AG09309 (cell line): ENCODE measurements at places on chromosomes 6 and 20.

- no peak for DNase-seq
Observed at GRCh38 chr6:51533962-51534361, 553.5 kb downstream of the PKHD1 start.

DNA sequence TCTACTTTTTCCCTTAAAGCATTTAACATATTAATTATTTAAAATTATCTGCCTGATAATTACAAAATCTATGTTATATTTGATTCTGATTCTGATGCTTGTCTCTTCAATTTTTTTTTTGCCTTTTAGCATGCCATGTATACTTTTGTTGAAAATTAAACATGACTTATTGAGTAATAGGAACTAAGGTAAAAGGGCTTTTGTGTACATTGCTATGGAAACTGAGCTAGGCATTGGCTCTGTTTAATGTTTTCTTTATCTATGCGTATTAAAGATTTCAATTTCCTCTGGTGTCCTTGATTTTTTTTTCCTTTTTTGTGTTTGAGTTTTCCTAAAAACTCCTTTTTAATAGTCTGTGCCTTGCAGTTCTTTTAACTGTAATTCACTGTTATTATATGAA is 805.2 kb downstream of the DHX35 start:
- no peak for DNase-seq

DNA sequence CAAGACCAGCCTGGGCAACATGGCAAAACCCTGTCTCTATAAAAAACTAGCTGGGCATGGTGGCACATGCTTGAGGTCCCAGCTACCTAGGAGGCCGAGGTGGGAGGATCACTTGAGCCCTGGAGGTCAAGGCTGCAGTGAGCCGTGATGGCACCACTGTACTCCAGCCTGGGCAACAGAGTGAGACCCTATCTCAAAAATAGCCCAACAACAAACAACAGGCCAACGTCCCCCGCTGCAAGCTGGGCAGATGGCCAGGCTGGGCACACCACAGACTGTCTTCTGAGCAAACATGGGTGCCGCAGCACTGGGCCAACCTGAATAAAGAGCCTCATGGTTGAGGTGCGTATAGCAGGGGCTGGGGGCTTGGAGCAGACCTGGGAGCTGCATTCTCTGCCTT is 46.6 kb upstream of the SRF start:
- DNase-seq = no peak

- DNase-seq = no peak
Observed at GRCh38 chr6:498795-499231, 107.3 kb downstream of the IRF4 start.

DNA sequence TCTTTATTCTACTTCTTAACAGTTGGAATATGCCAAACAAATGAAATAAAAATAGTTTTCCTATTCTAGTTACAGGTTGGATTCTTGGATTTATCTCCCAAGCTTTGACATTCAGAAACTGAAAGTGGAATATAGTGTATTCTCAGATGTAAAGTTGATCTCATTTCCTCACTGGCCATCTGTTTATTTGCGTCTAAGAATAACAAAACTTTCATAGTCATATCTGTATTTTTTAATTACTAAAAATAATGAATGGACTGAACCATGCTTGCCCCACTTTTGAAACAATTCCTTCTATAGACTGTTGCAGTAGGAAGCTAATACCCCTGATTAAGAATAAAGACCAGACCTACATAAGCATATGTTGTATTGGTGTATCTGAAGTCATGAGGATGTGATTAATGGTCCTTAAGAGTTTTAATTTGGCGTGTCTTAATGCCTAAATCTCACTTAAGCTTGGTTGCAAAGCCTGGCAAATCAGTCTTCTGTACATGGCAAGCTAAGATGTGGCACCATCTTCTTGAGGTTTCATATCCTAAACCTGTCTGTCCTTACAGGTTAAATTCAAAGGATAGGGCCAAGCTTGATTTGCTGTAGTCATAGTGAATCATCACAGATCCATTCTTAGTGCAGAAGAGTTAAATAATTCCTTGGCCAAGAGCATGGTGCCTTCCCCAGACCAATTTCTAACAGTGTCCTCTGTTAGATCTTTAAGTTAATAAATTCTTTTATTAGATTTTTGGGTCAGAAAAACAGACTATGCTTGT is 58.9 kb downstream of the FOXO3 start:
- DNase-seq = no peak

GRCh38 chr20:37349517-37350491 is 3.9 kb downstream of the SRC start:
- DNase-seq = no peak

DNA sequence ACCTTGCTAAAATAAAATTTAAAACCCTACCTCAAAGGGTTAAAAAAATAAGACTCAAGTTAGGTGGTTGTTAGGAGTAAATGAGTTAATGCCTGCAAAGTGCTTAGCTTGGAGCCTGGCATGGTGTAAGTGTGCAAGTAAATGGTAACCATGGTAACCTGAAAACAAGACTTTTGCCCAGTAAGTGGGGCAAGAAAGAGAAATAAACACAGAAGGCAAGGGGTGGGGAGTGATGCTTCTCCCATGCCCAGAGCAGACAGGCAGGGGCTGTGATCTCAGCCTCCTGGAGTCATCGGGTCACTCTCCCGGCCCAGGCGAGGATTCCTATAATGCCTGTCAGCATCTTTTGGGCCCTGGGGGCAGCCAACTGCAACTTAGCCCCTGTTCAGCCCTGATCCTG is 59.2 kb upstream of the SLC32A1 start:
- no peak for DNase-seq

DNA sequence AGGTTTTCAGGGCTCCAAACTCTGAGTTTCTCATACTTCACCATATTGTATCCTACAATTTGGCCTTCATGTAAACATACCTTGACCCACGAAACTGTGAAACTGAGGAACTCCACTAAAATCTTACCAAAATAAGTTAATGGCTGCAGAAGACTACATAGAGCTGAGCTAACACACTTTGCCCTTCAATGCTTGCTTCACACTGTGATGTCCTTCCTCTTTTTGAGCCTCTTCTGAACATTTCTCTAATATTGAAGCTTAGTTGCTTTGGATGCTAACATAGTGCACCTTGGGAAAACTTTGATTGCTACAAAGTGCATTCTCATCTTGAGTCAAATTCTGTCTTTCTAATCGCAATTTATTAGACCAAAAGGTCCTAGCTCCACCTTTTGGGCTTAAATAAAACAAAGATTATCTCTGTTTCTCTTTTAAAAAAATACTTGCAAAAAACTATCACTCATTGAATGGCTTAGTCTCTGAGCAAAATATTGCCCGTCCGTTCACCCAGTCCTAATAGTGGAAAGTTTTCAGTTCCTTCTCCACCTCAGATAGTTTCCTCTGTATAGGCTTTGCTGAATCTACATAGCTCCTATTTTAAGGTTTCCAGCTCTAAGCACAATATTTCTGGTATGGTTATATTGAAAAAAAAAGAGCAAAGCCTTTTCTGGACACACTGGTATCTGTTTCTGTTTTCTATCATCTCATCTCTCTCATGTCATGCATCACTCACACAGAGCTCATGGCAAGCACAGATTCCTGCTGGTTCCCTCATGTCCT is 494.6 kb downstream of the RFPL4B start:
- no peak for DNase-seq

- peak; percentile 96 for DNase-seq
Observed at GRCh38 chr6:7974938-7975763, 64.6 kb upstream of the TXNDC5 start.

- DNase-seq = no peak
Observed at GRCh38 chr6:104788400-104788799, 71.3 kb downstream of the HACE1 start.

- DNase-seq = peak; percentile 38
Observed at GRCh38 chr6:41602864-41603608, 35.2 kb upstream of the MDFI start.

DNA sequence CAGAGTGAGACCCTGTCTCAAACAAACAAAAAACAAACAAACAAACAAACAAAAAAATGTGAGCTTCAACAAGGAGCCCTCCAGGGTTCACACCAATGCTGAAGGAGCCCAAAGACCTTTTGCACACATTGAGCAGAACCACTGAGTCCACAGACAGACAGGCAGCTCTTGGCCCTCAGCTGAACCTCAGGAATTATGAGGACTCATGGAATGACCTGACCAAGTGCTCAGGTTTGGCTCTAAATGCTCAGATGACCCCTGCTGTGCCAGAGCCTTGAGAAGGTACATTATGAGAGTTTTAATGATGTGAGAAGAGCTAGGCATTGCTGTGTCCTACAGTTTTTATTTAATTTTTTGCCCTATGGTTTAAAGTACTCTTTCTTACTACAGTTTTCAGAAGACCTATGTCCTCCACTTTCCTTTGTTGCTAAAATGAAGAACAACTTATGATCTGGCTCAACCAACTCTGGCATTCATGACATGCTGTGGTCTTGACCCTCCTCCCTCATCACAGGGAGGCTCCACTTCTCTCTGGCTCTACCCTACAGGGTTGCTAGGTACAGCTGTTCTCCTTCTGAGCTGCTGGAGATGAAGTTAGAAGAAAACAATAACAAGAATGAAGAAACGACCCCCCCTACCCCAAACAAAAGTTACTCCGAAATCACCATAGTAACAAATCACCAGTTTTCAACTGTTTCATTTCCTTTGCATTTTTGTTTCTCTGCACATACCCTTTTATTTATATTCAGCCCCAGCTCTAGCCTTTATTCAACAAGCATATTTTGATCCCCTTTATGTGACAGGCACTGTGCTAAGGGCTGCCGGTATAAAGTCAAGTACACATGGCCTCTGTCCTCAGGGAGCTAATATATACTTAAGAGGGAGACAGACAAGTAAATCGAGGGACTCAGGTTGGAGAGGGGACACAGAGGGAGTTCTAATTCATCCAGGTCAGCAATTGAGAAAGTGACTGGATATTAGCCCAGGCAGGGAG is 128.7 kb upstream of the TRAF3IP2 start:
- DNase-seq = no peak

DNA sequence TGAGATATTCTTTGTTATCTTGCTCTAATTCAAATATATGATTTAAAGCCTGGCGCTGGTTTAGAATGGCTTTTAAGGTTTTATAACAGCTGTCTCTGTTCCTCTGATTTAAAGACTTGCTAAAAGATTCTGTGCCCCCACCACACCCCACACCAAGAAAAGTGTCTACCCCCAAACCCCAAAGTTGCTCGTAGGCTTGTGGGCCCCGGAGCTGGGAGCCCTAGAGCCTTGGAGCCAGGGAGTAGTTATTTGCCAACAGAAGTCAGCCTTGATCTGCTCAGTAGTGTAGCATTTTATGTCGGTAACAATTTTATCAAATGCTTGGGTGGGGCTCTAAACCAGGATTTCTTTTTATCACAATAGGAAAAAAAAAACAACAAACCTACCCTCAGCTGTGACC is 105.2 kb upstream of the TRAF3IP2 start:
- no peak for DNase-seq

- peak; percentile 44 for DNase-seq
Observed at GRCh38 chr6:73285674-73286283, 22.8 kb upstream of the KHDC1 start.

DNA sequence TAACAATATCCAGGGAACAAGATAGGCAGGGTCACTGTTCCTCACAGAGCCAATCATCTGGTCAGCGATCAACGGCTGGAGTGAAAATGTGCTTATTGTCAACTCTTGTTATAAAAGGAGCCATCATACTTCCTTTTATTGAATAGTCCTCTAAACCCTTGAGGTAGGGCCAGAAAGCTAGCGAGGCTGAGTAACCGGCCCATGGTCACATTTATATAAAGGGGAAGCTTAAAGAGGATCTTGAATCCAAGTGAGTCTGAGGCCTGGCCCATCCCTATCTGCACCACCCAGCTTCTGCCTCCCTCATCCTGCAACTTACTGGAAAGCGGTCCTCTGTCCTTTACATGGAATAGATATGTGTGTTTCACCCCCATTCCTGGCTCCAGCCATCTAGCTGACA is 9.5 kb downstream of the PHACTR3 start:
- DNase-seq = no peak

DNA sequence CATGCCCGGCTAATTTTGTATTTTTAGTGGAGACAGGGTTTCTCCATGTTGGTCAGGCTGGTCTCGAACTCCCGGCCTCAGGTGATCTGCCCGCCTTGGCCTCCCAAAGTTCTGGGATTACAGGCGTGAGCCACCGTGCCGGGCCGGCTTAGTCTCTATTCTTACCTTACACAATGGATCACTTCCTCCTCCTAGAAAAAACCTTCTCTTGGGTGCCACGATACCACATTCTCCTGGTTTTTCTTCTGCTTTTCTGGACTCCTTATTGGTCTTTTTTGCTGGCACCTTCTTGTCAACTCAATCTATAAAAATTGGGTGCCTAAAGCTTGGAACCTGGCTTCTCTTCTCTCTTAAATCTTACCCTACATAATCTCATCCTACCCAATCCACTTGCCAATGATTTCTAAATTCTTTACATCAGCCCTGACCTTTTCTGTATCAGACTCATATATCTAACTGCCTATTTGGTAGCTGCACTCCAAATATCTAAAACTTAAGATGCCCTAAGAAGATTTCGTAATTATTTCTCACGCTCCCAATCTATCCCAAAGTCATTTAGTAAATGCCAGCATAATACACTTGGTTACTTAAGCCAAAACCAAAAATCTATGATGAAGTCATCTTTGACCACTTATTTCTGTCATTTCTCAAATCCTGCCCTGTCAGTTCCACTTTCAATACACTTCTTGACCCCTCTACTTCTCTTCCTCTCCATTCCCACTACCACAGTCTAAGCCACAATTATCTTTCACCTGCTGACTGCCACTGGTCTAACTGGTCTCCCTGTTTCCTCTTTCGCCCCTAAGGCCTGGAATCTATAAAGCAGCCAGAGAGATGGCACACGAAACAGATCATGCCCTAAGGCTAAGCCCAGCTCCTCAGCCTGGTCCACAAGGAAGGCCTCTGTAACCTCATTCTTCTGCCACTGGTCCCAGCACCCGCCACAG is 43.2 kb downstream of the ELMO2 start:
- no peak for DNase-seq

DNA sequence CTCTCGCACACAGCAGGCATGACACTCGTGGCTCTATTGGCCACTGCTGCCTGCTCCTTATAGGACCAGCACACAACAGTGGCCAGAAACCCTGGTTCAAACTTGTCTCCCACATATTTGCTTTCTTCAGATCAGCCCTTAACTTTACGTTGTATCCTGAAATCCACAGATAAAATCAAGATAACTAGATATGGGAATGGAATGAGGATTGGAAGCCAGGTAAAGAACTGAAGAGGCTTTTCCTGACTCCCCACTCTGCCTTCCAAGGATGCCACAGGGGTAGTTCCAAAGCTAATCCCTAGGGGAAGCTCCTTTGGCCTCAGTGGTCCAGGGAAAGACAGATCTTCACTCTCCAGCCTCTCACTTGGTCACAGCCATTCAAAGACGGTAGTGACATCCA is 86.5 kb downstream of the INSM1 start:
- no peak for DNase-seq

DNA sequence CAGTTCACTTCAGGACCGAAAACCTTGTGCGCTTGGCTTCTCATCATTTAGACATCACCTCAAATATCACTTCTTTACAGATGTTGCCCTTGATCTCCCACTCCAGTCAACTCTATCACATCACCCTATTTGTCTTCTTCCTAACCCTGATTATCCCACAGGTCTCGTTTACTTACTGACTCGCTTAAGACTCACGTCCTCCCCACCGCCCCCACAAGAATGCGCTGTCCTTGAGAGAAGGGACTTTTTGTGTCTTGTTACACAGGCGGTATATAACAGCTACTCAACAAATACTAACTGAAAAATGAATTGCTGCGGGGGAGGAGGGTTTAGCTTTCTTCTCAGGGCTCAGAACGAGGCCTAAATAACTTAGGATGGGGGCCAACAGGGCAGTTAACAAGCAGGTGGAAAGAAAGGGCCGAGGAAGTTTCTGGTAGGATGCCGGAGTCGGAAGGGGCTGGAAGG is 527 bp downstream of the TOMM34 start:
- no peak for DNase-seq
